ENCODE measurements at places on chromosomes 6 and 20. TPM values are rescaled to one million over a fixed set of nuclear protein-coding genes. Genes with fewer than 3 reads are reported as not detected.

GRCh38 chr6:6808343-6808742 is 219.8 kb downstream of the LY86 start:
- no peak for DNase-seq

- DNase-seq, result peak; percentile 73
Observed at GRCh38 chr6:27752038-27752885, 159.9 kb downstream of the OR2B2 start.

- no peak for DNase-seq
Observed at GRCh38 chr6:7494638-7495037, 46.8 kb upstream of the DSP start.

DNA sequence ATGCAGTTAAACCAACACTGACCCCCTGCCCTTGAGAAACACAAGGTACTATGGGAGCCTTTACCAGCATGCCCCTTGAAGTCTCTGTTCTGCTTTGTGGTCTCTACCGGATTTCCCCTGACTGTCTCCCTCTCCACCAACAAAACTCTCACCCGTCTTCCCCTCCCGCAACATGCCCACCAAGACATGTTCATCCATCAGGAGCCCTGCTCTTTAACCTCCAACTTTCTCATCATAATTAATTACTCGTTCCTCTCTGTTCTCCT is 1.1 kb downstream of the ZNF165 start:
- DNase-seq, result no peak

- DNase-seq, result no peak
Observed at GRCh38 chr20:43665466-43666176, 1.3 kb upstream of the MYBL2 start.

DNA sequence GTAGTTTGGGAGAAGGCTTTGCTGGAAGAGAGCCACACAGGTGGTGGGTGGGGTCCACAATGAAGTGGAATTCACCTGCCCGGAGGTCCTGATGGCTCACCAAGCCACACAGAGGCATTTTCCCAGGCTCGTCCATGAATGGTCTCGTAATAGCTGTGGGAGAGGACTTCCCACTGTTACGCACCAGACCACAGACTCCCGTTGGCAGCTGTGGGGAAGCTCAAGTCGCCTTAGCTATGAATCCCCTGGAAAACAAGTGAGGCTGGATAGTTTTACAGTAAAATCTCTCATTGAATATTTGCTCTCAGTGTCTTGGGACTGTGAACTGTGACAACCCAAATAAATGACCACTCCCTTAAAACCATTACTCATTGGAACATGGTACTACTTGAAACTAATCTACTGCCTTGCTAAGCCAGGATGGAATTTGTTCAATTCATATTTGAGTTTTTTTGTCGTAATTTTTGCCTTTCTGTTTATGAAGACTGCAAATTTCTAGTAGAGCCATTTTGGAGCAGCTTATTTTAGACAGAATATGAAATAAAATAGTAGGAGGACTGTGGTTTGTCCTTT is 79.4 kb downstream of the JAG1 start:
- no peak for DNase-seq

DNA sequence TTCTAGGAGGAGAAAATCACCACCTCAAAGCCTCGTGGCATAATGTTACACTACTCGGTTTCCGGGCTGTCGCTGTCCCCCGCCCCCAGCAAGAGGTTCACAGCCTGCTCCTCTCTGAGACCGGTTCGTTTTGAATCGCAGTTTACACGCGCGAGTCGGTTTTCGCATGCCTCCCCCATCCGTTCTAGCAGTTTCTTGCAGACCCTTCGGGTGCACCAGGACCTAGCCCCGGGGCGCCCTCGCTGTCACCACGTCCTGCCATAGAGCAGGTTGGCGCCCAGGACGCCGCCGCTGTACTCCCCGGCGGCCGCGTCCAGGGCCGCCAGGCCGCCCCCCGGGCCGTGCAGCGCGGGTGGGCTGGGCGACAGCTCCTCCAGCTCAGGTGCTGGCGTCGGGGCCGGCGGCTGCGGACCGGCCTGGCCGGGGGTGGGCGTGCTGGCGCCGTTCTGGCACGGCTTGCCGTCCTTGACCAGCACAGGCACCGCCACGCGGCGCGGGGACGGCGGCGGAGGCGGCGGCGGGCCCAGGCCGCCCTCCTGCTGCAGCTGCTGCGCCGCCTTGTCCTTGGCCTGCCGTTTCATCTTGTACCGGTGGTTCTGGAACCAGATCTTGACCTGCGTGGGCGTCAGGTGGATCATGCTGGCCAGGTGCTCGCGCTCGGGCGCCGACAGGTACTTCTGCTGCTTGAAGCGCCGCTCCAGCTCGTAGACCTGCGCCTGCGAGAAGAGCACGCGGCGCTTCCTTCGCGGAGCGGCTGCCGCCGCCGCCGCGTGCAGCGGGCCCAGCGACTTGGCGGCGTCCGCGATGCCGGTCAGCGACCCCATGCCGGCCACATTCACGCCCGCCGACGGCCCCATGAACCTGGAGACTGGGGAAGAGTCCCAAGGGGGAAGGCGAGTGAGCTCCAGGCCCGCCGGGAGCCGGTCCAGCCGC is 1.4 kb downstream of the NKX2-4 start:
- peak; percentile 83 for DNase-seq

DNA sequence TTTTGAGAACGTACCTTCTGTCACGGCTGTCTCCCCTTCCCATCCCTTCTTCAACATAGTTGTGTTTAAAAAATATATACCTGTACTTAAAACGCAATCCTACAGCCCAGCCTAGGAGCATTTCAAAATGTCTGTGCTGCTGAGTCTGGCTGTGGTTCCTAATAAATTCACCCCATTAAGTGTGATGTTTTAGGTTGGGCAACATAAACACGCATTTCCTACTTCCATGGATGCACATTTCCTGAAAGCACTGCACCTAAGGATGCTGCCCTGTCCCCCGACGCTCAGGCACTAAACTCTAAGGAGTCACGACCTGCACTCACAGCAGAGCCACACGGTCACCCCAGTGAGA is 1.2 kb downstream of the REV3L start:
- DNase-seq, result no peak

- no peak for DNase-seq
Observed at GRCh38 chr6:43848671-43849391, 78.8 kb downstream of the VEGFA start.

DNA sequence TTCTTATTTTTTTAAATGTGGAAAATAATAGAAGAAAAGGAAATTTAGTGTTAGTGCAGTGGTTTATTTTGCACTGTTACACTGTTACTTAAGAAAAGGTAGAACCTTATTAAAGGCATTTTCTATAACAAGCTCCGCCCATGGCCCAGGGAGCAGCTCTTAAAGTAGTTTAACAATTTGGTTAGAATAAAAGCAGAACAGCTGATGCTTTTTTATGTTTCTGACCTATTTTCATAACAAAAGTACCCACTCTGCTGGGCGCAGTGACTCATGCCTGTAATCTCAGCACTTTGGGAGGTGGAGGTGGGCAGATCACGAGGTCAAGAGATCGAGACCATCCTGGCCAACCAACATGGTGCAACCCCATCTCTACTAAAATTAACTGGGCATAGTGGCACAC is 32.6 kb downstream of the DSTN start:
- no peak for DNase-seq

DNA sequence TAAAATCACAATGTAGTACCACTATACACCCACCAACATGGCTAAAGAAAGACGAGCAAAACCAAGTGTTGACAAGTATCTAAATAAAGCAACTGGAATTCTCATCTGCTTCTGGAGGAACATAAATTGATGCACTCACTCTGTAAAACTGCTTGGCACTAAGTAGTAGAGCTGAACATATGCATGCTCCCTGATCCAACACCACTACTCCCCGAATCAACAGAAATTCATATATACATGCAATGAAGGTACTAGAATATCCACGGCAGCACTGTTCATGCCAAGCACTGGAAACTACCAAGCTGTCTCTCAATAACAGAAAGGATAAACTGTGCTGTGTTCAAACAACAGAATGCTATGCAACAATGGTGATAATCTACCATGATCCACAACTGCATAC is 219.5 kb upstream of the RIN2 start:
- no peak for DNase-seq

- no peak for DNase-seq
Observed at GRCh38 chr20:39290575-39290974, 328.4 kb downstream of the DHX35 start.

- DNase-seq, result no peak
Observed at GRCh38 chr6:136551103-136551502, 881 bp upstream of the MAP7 start.

The SIRPG gene
- total RNA-seq, result not detected

The EDN1 gene
- 1.1 TPM for total RNA-seq

The CST2 gene
- total RNA-seq, result not detected

The SCUBE3 gene
- 1.0 TPM for total RNA-seq

The PDSS2 gene
- total RNA-seq, result 16.1 TPM

The HLA-DQB2 gene
- not detected for total RNA-seq

The SOX4 gene
- 162 TPM for total RNA-seq

The ULBP1 gene
- total RNA-seq, result 0.60 TPM

The ZBP1 gene
- total RNA-seq, result not detected
